ENCODE measurements at places on chromosomes 2 and 18. TPM values are rescaled to one million over a fixed set of nuclear protein-coding genes. Genes with fewer than 3 reads are reported as not detected.

The CCDC68 gene
- not detected for total RNA-seq

The VWC2L gene
- total RNA-seq = not detected

The UBR3 gene
- 43.5 TPM for total RNA-seq

GRCh38 chr2:176066645-176067588 is 16.8 kb downstream of the EVX2 start:
- H3K36me3 ChIP-seq = peaks cover 6% of the 10 kb centered on the region
- peaks cover 8% of the 10 kb centered on the region for H3K4me1 ChIP-seq
- H3K27ac ChIP-seq = no peak overlapping the region
- no peak for DNase-seq
- peaks cover 95% of the 10 kb centered on the region for H3K27me3 ChIP-seq
- no peak overlapping the region for H3K4me3 ChIP-seq

GRCh38 chr2:233974530-233975071 is 57.4 kb downstream of the TRPM8 start:
- no peak overlapping the region for H3K4me3 ChIP-seq
- peaks cover 31% of the 10 kb centered on the region for H3K4me1 ChIP-seq
- H3K27ac ChIP-seq = no peak overlapping the region
- H3K27me3 ChIP-seq = no peaks in the 10 kb centered on the region
- H3K36me3 ChIP-seq = no peaks in the 10 kb centered on the region

DNA sequence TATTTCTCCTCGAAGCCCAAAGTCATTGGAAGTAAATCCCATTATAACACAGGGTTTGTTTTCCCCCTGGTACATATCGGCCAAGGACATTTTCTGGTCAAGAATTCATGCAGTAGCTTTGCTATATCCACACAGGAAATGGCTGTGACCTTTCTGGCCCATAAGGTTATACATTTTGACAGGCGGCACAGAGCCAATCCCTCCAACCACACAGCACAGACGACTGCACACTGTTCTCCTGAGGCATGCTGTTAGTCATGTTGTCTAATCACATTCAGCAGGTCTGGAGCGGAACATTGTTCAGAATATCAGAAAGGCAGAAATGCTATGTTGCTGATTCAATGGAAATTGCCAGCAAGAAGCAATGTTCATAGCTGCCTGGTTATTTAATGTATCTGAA is 742.3 kb upstream of the SLC8A1 start:
- no peaks in the 10 kb centered on the region for H3K27me3 ChIP-seq
- H3K27ac ChIP-seq = no peak overlapping the region
- H3K36me3 ChIP-seq = no peaks in the 10 kb centered on the region
- H3K4me3 ChIP-seq = no peak overlapping the region

- H3K4me3 ChIP-seq = no peak overlapping the region
- DNase-seq = no peak
- H3K36me3 ChIP-seq = no peaks in the 10 kb centered on the region
- no peaks in the 10 kb centered on the region for H3K4me1 ChIP-seq
Observed at GRCh38 chr2:210687786-210688470, 131.5 kb downstream of the CPS1 start.

- peak overlapping the region; percentile 95 for H3K27ac ChIP-seq
- peaks cover 2% of the 10 kb centered on the region for H3K36me3 ChIP-seq
- peaks cover 28% of the 10 kb centered on the region for H3K27me3 ChIP-seq
- peaks cover 16% of the 10 kb centered on the region for H3K4me1 ChIP-seq
Observed at GRCh38 chr2:144516981-144517865, 2.7 kb downstream of the ZEB2 start.

- H3K36me3 ChIP-seq = no peaks in the 10 kb centered on the region
- no peak overlapping the region for H3K27ac ChIP-seq
- no peak overlapping the region for H3K4me3 ChIP-seq
- no peaks in the 10 kb centered on the region for H3K27me3 ChIP-seq
- no peak for DNase-seq
Observed at GRCh38 chr2:146982393-146982846, 862.4 kb upstream of the ACVR2A start.

- H3K36me3 ChIP-seq = no peaks in the 10 kb centered on the region
- no peak for DNase-seq
- no peaks in the 10 kb centered on the region for H3K27me3 ChIP-seq
Observed at GRCh38 chr2:78861546-78861945, 164.0 kb upstream of the REG3G start.

GRCh38 chr2:192070099-192070498 is 124.6 kb downstream of the TMEFF2 start:
- peaks cover 2% of the 10 kb centered on the region for H3K27me3 ChIP-seq
- peaks cover 18% of the 10 kb centered on the region for H3K4me1 ChIP-seq
- no peak overlapping the region for H3K27ac ChIP-seq
- no peaks in the 10 kb centered on the region for H3K36me3 ChIP-seq
- DNase-seq = no peak
- no peak overlapping the region for H3K4me3 ChIP-seq

DNA sequence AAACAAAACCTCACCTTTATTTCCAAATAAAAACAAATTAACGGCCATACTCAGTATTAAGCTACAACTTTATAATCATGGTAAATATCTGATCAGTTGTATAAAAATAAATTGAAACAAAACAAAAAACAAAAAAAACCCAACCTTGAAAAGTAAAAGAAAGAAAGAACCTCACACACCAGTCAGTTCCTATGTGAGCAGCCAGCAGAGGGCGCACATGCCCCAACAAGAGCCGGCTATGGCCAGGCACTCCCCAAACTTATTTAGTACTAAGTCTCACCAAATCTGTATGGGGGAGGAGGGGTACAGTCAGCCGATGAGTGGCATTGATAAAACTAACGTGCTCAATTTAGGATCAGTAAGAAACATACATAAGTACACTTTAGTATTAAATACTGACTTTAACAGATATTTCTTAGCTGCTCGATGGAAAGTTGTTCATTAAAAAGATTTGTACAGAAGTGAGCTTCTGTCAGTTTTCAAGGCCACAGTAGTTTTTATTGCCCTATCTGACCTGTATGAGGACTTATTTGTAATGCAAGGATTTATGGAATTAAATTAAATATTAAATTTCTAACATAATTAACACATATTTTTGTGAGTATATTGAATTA is 172.6 kb downstream of the TCF4 start:
- DNase-seq = peak; percentile 61
- H3K4me1 ChIP-seq = peaks cover 3% of the 10 kb centered on the region
- peaks cover 2% of the 10 kb centered on the region for H3K27me3 ChIP-seq
- no peak overlapping the region for H3K27ac ChIP-seq

- H3K4me3 ChIP-seq = peak overlapping the region; percentile 6
- peaks cover 71% of the 10 kb centered on the region for H3K4me1 ChIP-seq
- no peak for DNase-seq
- no peaks in the 10 kb centered on the region for H3K27me3 ChIP-seq
- H3K27ac ChIP-seq = peak overlapping the region; percentile 41
Observed at GRCh38 chr18:58694720-58695468, 23.6 kb downstream of the MALT1 start.

DNA sequence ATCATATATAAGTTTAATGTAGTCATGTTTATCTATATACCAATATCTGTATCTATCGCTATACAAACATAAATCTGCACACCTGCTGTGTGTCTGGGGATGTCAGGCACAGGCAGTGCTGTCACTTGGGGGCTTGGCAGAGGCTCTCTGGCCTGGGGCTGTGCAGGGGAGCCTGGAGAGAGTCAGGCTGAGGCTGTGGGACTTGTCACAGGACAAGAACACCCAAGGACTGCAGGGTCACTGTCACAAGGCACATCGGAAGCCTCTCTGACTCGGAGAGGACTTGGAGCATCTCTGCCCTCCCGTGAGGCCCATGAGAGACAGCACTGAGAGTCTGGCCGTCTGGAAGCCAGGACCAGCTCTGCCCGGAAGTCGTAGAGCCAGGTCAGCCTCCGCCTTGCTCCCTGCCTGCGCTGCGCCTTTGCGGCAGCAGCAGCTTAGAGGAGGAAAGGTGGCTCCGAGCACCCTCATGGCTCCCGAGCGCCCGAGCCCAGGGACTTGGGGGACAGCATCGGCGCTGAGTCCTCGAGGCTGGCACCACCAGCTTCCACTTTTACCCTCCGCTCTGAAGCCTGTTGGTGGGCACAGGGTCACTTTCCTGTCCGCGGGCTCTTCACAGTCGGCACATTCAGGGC is 280.3 kb downstream of the NDUFA10 start:
- H3K27me3 ChIP-seq = no peaks in the 10 kb centered on the region
- DNase-seq = no peak
- no peaks in the 10 kb centered on the region for H3K36me3 ChIP-seq
- no peak overlapping the region for H3K4me3 ChIP-seq

DNA sequence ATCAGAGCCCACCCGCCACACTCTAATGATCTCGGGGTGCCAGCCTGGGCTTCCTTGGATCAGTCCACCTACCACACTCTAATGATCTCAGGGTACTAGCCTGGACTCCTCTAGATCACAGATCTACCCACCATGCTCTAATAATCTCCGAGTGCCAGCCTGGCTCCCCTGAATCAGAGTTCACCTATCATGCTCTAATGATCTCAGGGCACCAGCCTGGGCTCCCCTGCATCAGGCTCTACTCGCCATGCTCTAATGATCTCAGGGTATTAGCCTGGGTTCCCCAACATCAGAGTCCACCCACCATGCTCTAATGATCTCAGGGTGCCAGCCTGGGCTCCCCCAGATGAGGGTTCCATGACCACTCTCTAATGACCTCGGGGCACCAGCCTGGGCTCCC is 48.1 kb downstream of the EIPR1 start:
- peaks cover 54% of the 10 kb centered on the region for H3K36me3 ChIP-seq
- peak overlapping the region; percentile 80 for H3K27ac ChIP-seq
- peaks cover 17% of the 10 kb centered on the region for H3K4me1 ChIP-seq
- H3K27me3 ChIP-seq = no peaks in the 10 kb centered on the region
- no peak for DNase-seq
- H3K4me3 ChIP-seq = no peak overlapping the region

DNA sequence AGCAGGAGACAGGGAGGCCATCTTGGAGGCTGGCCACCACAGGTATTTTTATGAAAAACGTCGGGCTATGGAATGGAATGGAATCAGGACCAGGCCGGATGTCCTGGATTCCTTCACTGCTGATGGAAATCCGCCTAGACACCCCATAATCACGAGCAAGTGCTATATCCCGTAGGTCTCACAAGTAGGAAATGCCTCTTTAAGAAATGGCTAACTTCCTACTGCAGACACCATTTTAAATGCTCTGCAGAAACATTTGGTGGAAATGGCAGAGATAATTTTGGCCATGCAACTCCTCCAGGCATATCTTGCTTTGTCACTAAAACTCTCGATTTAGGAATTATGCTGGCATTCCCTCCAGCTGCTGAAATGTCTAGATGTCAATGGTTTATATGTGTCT is 18.0 kb downstream of the ID2 start:
- DNase-seq = no peak
- no peak overlapping the region for H3K27ac ChIP-seq
- H3K4me3 ChIP-seq = no peak overlapping the region

DNA sequence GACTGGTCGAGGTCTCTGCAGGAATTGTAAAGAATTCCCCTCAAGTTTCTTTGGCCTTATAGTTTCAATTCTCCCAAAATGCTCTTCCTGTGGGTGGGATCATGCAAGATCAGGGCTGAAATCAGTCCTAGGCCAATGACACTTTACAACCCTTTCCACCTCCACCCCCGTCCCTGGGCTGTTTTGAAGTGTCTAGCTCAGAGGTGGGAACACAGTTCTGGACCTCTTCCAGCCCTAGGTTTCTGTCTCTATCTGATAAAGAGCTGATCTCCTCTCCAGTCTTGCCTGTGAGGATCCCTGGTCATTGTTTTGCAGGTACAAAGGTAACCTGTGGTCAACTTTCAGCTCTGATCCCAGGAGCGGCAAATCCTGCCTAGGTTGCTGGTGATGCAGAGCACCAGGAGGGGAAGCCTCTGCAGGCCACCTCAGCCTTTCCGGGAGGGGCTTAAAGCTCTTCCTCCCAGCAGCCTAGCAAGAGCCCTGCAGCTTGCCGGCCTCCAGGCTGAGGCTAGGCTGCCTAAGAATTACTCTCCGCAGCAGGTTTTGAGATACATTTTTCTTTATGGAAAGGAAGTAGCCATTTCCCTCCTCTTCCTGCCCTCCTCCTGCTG is 69.8 kb upstream of the WIPF1 start:
- no peaks in the 10 kb centered on the region for H3K27me3 ChIP-seq
- H3K4me3 ChIP-seq = no peak overlapping the region
- H3K36me3 ChIP-seq = peaks cover 3% of the 10 kb centered on the region
- peak overlapping the region; percentile 82 for H3K27ac ChIP-seq
- peaks cover 33% of the 10 kb centered on the region for H3K4me1 ChIP-seq
- no peak for DNase-seq

DNA sequence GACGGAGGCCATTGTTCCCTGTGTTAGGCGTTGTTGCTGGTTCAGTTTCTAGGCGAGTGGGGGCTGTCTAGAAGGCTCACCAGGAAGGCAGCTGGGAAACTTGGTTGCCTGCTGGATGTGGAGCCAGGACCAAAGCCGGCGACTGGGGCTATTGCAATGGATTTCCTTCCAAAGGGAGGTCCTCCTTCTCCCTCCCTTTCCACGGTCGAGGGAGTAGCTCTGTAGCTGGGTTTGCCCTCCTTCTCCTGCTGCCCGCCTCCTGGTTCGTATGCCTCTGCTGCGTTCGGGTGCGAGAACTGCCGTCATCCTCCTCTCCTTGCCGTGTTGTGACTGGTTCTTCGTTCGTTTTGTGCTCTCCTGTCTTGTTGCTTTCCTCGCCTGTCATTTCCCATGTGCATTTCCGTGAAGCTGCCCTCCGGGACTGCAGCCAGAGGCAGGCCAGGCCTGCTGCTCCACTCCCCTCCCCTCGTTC is 203.4 kb downstream of the NEDD4L start:
- DNase-seq = no peak
- H3K4me1 ChIP-seq = no peaks in the 10 kb centered on the region
- H3K27ac ChIP-seq = no peak overlapping the region
- no peak overlapping the region for H3K4me3 ChIP-seq
- H3K36me3 ChIP-seq = peaks cover 1% of the 10 kb centered on the region

DNA sequence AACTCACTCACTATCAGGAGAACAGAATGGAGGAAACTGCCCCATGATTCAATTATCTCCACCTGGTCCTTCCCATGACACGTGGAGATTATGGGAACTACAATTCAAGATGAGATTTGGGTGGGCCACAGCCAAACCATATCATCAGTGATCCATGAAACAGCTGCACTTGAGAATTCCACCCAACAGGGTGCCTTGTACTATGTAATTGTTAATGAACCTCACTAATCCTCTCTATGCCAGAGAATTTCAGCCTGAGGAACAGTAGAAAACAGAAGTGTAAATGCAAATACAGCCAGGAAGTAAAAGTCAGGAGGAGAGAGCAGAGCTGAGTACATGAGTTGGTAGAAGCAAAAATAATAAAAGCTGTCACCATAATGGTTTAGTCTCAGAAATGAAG is 261.4 kb downstream of the EPHA4 start:
- no peak for DNase-seq
- H3K27me3 ChIP-seq = no peaks in the 10 kb centered on the region
- no peaks in the 10 kb centered on the region for H3K36me3 ChIP-seq

- H3K4me1 ChIP-seq = peaks cover under 1% of the 10 kb centered on the region
- no peak for DNase-seq
- no peak overlapping the region for H3K4me3 ChIP-seq
- H3K27ac ChIP-seq = no peak overlapping the region
Observed at GRCh38 chr2:98269274-98269673, 77.0 kb upstream of the CNGA3 start.
